Left cardiac atrium (tissue), 4 donors: ENCODE measurements at places on chromosomes 3 and 15. TPM values are rescaled to one million over a fixed set of nuclear protein-coding genes. Genes with fewer than 3 reads are reported as not detected.
A peak's percentile ranks its signal among the peaks of the same experiment; 100 is the strongest.

- DNase-seq: no peak
These were observed 14.4 kb downstream of the RARB start for GRCh38 chr3:25442486-25442885.

DNA sequence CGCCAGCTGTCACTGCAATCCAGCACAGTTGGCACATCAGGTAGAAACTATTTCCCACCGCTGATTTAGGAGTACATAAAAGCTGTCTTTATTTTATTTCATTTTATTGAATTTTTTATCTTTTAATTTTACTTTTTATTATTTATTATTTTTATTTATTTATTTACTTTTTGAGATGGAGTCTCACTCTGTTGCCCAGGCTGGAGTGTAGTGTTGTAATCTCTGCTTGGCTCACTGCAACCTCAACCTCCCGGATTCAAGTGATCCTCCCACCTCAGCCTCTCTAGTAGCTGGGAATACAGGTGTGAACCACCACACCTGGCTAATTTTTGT is 31.0 kb downstream of the SRGAP3 start:
- DNase-seq: no peak

GRCh38 chr3:189305412-189305811 is 133.6 kb downstream of the TPRG1 start:
- no peak for DNase-seq

GRCh38 chr3:79878708-79879107 is 110.9 kb upstream of the ROBO1 start:
- DNase-seq: no peak

- no peak for DNase-seq
These were observed 747 bp downstream of the SORD start for GRCh38 chr15:45023659-45024225.

DNA sequence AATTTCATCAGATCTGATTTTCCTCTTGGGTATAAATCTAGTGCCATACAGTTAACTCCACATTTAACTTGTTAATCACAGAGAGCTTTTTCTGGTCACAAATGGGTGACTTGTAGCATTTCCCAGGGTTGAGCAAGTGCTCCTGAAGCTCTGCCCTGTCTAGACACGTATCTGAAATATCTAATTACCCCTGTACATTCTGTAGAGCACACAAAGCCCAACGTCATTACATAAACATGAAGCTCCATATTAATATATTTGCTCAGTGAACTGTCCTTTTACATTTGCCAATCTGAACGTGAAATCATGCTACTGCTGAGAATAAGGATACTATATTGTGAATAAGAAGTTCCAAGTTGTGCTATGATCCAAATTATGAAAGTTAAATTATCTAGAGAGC is 49.0 kb downstream of the THBS1 start:
- no peak for DNase-seq

DNA sequence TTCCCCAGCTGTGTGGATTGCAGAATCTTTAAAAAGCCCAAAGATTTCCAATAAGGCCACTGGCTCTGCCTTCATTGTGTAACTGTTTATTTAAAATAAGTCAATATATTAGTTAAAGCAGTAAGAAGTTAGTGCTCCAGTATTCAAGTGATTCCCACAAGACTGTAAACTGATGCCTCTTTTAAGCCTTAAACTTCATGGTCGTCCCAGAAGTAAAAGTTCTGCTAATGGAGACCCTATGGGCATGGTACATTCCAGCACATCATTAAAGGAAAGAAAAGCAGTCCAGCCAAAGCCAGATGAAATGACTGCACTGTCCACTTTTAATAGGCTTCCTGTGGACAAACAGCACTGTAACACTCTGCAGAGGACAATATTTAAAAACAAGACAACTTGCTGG is 512.6 kb downstream of the MECOM start:
- no peak for DNase-seq

DNA sequence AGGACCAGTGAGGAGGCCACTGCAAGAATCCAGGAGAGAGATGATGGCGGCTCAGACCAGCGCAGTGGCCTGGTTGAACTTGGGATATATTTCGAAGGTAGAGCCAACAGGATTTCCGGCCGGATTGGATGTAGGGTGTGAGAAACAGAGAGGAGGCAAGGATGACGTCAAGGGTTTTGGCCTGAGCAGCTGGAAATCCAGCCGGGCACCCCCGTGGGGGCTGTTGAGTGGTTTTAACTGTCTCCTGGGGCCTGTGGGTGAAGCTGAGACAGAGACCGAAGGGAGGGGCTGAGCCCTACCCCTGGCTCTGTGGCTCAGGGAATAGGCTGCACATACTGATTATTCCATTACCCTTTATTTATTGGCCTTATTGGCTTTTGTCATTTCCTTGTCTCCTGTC is 45.7 kb downstream of the EXOG start:
- DNase-seq: peak; percentile 80

DNA sequence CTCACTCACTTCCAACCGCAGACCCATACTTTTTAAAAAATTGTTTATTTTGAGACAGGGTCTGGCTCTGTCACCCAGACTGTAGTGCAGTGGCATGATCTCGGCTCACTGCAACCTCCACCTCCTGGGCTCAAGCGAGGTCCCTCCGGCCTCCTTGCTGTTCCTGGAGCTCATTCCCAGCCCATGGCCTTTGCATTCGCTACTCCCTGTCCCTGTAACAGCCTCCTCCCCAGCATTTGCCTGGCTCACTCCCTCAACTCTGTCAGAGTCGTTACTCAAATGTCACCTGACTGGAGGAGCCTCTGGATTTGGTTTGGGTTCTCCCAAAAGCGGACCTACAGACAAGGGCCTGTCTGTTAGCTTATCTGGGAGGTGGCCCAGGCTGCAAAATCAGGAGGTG is 432.6 kb upstream of the PROK2 start:
- DNase-seq: no peak

GRCh38 chr3:55160241-55160983 is 232.6 kb upstream of the LRTM1 start:
- DNase-seq: peak; percentile 69

- no peak for DNase-seq
These were observed 215.1 kb downstream of the SHQ1 start for GRCh38 chr3:72633121-72633520.

GRCh38 chr3:19103510-19103909 is 44.8 kb upstream of the KCNH8 start:
- no peak for DNase-seq

DNA sequence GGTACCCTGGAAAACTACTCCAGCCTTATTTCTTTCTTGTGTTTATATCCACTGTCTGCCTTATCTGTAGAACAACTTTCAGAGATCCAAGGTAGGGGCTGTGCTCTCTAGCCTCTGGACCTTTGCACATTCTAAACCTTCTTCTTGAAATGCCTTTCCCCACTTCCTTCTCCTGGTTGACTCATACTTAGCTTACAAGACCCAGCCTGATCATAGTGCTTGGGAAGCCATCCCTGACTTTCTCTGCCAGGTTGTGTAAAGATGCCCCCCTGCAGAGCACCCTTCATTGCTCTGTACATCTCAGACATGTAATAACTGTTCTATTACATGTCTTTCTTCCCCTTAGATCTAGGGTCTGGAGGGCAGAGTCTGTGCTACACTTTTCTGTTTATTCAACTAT is 50.1 kb downstream of the PPM1L start:
- no peak for DNase-seq

CHRD gene
- total RNA-seq: 7.2 TPM

DNAH12 gene
- not detected for total RNA-seq

FOXB1 gene
- not detected for total RNA-seq

GRCh38 chr15:28125673-28126651 is 26.8 kb upstream of the OCA2 start:
- DNase-seq: no peak

DNA sequence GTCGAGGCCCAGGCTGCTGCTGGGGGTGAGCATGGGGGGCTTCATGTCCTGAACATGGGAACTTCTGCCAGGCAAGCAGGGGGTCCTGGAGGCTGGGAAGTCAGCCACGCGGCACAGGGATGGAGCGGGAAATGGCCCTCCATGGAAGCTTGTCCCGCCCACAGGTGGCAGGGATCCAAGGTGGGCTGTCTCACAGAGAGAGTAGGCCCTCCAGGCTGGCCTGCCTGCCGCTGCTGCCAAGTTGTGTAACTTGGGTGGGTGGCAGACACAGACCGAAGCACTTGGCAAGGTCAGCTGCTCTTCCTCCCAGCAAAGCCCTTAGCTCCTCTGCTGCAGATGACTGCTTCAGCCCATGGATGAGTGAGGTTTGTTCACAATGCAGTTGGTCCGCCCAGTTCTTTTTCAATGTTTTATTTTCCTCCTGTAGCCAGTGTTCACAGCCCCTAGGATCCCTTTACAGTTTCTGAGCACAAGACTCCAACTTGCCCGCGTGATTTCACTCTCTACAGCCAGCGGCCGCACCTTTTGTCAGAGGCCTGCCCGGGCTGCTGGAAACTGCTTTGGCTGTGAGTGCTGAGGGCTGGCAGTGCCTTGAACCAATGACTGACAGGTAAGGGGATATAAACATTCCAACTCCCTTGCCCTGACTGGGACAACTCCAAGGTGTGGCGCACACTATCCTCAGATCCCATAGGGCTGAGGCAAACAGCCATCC is 26.7 kb downstream of the HCN4 start:
- peak; percentile 59 for DNase-seq

GRCh38 chr15:98628216-98628615 is 20.1 kb upstream of the IGF1R start:
- no peak for DNase-seq

DNA sequence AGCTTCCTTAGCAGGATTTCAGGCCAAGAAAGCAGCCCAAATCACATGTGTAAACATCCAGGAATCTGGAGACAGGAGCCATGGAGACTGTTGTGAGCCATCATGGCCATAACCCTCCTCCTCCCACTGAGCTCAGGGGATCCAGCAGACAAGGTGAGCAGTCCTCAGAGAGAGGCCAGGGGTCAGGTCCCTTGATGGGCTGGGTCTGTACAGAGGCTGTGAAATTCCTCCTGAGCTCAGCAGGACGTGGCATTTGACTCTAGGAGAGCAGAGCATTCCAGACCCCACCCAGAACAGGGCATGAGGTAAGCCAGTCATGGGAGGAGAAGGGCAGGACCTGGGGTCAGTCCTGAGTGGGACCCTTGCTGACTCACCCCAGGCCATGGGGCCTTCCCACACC is 67.0 kb upstream of the ACAN start:
- DNase-seq: no peak

DNA sequence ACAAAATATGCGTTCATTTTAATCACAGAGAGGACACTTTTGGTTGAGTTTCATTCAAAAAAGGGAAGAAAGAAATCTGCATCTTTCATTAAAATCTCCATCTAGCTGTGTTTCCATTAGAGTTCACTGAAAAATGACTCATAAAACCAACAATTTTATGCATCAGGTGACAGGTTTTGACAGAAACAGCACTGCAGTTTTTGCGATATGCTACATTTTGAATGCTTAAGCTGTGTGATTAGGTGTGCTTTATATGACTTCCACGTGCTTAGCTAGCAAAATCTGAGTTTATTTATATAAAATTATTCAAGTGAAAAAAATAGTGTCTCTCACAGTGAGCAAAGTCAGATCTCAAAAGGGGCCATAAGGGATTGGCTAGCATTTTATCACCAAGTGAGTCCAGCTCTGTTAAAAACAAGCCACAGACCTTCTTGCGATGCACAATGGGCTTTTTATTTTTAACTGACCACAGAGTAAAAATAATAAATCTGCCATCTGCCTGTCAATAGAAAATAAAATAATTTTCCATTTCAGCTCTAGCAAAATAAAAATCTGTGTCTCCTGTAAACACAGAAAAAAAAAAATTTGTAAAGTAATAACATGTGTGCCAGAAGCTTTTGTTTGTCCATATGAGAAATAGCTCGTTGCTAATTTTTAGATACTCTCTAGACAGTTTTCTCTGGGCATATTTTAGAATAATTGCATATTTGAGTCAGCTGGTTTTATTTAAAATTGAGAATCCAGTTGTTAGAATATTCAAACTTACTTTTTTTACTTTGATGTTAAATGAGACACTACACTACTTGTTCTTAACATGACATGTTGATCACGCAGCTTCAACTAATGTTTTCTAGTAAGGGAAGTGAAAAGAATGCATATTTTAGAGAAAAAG is 409.8 kb downstream of the ROBO2 start:
- DNase-seq: no peak

- no peak for DNase-seq
These were observed 1389.3 kb upstream of the ALCAM start for GRCh38 chr3:103977417-103977816.

DNA sequence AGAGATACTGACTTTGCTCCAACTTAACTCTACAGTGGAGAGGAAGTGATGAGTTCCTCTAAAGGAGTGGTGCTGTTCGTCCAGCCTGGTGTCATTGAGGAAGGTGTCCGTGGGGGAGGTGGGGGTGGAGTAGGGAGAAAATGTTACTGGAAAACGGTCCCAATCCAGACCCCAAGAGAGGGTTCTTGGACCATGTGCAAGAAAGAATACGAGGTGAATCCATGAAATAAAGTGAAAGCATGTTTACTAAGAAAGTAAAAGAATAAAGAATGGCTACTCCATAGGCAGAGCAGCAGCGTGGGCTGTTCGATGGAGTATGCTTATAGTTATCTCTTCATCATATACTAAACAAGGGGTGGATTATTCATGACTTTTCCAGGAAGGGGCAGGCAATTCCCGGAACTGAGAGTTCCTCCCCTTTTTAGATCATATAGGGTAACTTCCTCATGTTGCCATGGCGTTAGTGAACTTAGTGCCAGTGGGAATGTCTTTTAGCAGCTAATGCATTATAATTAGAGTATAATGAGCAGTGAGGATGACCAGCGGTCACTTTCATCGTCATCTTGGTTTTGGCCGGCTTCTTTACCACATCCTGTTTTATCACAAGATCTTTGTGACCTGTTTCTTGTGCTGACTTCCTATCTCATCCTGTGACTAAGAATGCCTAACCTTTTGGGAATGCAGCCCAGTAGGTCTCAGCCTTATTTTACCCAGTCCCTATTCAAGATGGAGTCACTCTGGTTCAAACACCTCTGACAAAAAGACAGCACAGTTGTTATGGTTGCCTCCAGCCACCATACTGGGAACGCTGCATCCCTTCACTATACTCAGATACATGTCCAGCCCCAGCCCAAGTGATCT is 38.6 kb downstream of the CLEC3B start:
- no peak for DNase-seq

GRCh38 chr3:105802118-105802706 is 66.6 kb downstream of the CBLB start:
- DNase-seq: no peak

GNAT1 gene
- total RNA-seq: not detected
